ENCODE measurements at places on chromosomes 12 and 14. TPM values are rescaled to one million over a fixed set of nuclear protein-coding genes. Genes with fewer than 3 reads are reported as not detected.

The SLC17A8 gene
- total RNA-seq = not detected

The NFATC4 gene
- total RNA-seq = 21.6 TPM

The SIX4 gene
- 29.2 TPM for total RNA-seq

The KLHL33 gene
- total RNA-seq = not detected

The PRIMA1 gene
- not detected for total RNA-seq

The CHURC1 gene
- 55.4 TPM for total RNA-seq

The ANO4 gene
- 8.8 TPM for total RNA-seq

The TAS2R43 gene
- 0.19 TPM for total RNA-seq

The FOXA1 gene
- total RNA-seq = 0.13 TPM

The KRT73 gene
- total RNA-seq = not detected

The ATL1 gene
- 14.9 TPM for total RNA-seq

The APOF gene
- not detected for total RNA-seq

The HCAR2 gene
- not detected for total RNA-seq

GRCh38 chr12:24705741-24706358 lies 243.1 kb downstream of the BCAT1 start:
- no peak for DNase-seq

- no peak for DNase-seq
These were observed 8.1 kb downstream of the VAMP1 start for GRCh38 chr12:6462234-6462995.

- no peak for DNase-seq
These were observed 41.2 kb downstream of the NEUROD4 start for GRCh38 chr12:55061024-55061423.

DNA sequence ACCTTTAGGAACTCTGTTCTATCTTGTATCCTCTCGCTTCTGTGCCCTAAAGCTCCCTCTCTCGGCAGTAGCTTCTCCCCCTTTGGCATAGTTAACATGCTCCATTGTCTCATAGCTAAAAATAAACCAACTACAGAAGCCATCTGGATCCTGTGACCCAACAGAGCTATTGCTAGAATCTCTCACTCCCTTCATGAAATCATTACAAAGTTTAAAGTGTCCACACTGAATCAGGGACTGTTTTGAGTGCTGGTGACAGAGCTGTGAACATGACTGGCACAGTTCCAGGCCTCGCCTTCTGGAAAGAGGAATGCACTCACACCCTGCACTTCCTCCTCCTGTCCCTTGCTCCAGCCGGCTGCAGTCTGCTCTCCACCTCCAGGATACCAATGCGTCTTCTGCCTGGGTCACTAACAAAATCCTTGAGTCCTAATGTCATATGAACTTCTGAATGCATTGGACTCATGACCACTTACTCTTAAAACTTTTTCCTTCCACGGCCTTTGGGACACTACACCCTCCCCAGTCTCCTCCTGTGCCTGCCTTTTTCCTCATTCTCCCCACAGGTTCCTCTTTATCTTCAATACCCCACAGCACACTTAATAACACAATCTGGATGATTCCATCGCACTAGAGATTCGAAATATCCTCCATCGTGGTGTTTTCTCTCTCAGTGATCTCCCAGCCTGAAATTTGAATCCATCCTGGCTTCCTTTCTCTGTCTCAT lies 13.2 kb downstream of the PLBD1 start:
- DNase-seq = peak; percentile 12

DNA sequence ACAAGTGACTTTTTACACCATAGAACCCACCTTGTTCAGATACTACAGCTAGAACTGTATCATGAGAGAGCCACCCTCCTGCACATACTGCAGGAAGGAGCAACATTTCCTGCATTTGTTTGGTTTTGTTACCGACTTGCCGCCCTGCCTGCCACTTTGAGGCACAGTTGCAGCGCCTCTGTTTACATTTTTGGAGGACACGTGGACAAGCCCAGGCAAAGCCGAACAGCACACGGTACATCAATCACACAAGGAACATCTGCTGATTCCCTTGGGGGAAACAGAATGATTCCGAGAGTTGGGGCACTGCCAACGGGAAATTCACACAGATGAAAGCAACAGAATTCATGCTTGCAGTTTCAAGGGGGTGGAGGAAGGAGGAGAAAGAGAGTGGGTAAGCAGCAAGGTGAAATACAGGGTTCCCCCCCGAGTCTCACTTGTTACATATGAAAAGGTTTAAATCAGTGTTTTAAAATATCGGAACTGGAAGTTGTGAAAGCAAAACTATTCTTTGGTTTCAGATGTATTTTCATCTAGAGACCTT lies 110.7 kb downstream of the BTG1 start:
- DNase-seq = peak; percentile 99

- DNase-seq = peak; percentile 30
These were observed 387.9 kb downstream of the DAD1 start for GRCh38 chr14:22200977-22201605.

GRCh38 chr14:94152676-94153075 lies 21.4 kb upstream of the PPP4R4 start:
- no peak for DNase-seq

GRCh38 chr12:65810036-65810435 lies 14.2 kb upstream of the HMGA2 start:
- peak; percentile 79 for DNase-seq

- peak; percentile 67 for DNase-seq
These were observed 539 bp upstream of the HMGA2 start for GRCh38 chr12:65823513-65824375.

GRCh38 chr14:102948698-102949061 lies 26.2 kb downstream of the AMN start:
- no peak for DNase-seq

DNA sequence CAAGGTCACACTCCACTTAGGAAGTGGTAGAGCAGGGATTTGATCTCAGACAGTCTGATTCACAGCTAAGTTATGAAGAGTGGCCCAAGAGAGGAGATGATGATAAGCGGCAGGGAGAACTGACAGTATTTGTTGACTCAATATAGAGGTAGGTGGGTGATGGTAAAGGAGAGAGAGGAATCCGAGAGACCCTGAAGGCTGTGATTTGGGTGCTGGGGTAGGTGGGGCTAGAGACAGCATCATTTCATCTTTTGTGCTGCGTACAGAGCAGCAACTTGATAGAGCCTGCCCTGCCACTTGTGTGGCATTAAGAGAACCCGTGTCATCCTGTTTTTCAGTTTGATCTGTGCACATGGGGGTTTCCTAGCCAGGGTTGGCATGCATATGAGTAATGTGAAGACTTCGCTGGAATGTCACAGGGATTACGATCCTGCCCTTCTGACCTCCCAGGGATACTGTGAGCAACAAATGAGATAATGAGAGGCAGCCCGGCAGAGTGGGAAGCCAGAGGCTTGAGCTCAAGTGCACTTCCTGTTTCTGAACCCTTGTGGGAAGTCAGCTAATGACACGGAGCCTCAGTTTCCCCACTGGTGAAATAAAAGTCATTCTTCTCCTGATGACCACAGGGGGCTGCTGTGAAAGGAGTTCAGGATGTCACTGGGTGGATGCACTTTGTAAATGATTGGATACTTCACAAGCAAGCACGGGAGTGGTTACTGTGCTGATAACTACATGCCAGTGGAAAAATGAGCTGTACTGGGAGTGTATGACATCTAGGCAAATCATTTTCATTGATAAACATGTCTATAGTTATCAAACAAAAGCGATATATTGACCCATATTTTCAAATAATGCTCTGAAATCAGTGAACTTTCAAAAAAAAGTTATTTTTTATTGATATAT lies 59.5 kb upstream of the IGF1 start:
- peak; percentile 93 for DNase-seq

- peak; percentile 23 for DNase-seq
These were observed 7.9 kb upstream of the GNG2 start for GRCh38 chr14:51852541-51852940.

DNA sequence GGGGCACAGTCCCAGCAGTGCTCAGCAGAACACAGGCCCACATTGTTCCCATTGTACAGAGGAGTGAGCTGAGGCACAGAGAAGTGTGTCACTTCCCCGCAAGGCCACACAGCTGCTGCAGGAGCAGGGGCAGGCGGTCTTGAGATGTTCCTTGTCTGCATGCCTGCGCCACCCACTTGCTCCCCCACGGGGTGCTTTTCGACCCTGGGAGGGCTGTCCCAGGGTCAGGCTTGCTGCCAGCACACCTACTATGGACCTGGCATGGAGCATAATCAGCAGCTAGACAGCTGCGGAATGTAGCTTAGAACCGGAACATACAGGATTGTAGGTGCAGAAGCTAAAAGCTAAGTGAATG lies 7.8 kb upstream of the EP400 start:
- DNase-seq = no peak

- DNase-seq = no peak
These were observed 327.1 kb downstream of the TMEM117 start for GRCh38 chr12:44162961-44163360.

GRCh38 chr12:52351196-52352059 lies 15.9 kb downstream of the KRT85 start:
- no peak for DNase-seq

GRCh38 chr12:120328228-120328627 lies 649 bp upstream of the PLA2G1B start:
- no peak for DNase-seq

- DNase-seq = no peak
These were observed 41.3 kb downstream of the MSRB3 start for GRCh38 chr12:65319688-65320200.

GRCh38 chr12:113077859-113078255 lies 21.3 kb downstream of the DTX1 start:
- no peak for DNase-seq

- no peak for DNase-seq
These were observed 24.7 kb upstream of the NPFF start for GRCh38 chr12:53532021-53532420.

GRCh38 chr14:58628406-58628805 lies 9.4 kb upstream of the DACT1 start:
- DNase-seq = no peak

DNA sequence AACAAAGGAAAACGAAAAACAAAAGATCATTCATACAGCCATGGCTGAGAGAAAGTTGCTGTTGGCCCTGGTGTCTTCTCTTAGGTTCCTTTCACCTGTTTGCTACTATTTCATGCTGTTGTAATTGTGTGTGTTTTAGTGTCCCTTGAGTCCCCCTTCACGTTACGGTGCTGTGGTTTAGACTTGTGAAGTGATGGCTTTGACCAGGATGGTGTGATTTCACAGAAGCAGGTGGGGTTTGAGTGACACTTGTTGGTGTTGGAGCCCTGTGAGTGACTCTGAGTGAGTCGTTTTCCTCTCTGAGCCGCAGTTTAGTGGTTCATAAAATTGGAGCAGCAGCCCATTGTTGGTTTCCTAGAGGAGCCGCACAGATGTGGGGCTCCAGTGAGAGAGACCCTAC lies 635.4 kb downstream of the VRK1 start:
- no peak for DNase-seq

DNA sequence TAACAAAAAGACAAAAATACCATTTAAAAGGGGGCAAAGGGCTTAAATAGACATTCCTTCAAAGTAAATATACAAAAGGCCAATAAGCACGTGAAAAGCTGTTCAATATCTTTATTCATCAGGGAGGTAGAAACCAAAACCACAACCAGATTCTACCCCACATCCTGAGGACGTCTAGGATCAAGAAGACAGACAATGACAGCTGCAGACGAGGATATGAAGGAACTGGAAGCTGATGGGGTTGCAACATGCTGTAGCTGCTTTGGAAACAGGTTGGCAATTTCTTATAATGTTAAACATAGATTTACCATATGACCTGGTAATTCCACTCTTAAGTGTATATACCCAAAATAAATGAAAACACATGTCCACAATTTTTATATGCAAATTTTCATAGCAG lies 85.1 kb upstream of the C14orf180 start:
- DNase-seq = peak; percentile 65

DNA sequence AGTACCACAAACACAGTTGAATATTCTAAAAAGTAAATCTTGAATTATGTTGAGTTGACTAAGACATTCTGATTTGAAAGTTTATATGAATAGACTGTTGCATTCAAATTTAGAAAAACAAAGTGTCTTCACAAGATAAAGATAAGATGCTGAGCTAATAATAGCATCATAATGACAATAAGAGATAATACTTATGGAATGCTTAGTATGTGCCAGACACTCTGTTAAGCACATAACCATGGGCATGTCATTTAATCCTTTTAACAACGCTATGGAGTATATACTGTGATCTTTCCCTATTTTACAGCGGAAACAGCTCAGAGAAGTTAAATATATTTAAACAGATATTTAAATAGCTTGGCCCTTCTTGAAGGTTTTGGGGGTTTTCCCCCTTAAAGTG lies 163.4 kb downstream of the SRGAP1 start:
- no peak for DNase-seq

Measured in LHCN-M2 (cell line).